ENCODE measurements at places on chromosomes 1 and 21. TPM values are rescaled to one million over a fixed set of nuclear protein-coding genes. Genes with fewer than 3 reads are reported as not detected.

The CLDN17 gene
- total RNA-seq: not detected

The ESPN gene
- 11.1 TPM for total RNA-seq

The CELSR2 gene
- total RNA-seq: 3.6 TPM

- DNase-seq: no peak
Measured at GRCh38 chr1:175073061-175073460, 5.4 kb downstream of the TNN start.

- DNase-seq: no peak
Measured at GRCh38 chr21:17682924-17683323, 70.2 kb upstream of the BTG3 start.

- DNase-seq: no peak
Measured at GRCh38 chr21:42650441-42651421, 2.7 kb upstream of the PDE9A start.

DNA sequence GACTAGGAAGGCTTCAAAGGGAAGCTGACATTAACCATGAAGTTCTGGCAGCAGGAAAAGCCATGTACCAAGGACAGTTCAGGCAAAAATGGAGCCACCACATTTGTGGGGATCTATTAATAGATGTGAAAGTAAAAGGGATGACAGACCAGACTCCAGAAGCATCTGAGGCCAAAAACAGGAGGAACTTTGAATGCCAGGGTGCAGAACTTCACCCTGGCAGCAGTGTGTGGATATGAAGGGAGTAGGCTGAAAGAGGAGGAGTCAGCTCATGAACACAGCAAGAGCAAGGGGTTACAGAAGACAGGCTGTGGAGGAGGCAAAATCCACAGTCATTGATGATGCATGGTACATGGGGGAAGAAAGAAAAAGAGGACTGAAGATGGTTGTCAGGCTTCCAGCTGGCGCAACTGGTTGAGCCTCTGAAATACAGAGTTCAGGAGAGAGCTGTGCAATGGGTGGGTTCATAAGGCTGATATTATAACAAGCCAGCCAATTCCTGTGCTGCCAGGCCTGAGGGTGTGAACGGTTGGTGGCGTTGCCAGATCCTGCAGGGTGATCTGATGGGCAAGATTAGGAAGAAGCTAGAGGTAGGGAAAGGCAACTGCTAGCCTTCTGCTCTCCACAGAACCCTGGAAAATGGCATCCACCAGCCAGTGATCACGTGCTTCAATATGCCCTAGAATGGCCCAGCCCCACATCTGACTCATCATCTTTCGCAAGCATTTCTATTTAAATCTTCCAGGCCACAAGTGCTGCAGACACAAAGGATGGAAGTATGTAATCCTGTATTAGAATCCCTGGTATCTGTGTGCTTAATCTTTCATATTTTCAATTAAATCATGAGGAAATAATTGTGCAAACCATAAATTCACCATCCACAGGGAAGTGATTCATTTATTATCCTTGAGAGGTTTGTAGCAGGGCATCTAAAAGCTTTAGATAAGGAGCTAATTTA, 81.9 kb downstream of the SLC25A24 start:
- peak; percentile 73 for DNase-seq

DNA sequence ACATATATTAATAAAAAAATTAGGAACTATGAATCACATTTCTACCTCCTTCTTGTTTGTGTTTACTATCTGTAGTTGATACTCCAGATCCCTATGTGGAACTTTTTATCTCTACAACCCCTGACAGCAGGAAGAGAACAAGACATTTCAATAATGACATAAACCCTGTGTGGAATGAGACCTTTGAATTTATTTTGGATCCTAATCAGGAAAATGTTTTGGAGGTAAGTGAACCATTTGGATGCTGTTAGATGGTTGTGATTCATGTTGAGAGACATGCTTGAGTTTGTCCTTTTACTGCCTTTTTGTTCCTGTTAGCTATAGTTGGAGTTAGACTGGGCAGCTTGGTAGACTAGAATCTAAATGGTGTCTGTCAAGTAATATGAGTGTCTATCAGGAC, 64.2 kb downstream of the PLA2G4A start:
- DNase-seq: no peak

- DNase-seq: no peak
Measured at GRCh38 chr1:162661336-162661735, 29.1 kb downstream of the DDR2 start.

DNA sequence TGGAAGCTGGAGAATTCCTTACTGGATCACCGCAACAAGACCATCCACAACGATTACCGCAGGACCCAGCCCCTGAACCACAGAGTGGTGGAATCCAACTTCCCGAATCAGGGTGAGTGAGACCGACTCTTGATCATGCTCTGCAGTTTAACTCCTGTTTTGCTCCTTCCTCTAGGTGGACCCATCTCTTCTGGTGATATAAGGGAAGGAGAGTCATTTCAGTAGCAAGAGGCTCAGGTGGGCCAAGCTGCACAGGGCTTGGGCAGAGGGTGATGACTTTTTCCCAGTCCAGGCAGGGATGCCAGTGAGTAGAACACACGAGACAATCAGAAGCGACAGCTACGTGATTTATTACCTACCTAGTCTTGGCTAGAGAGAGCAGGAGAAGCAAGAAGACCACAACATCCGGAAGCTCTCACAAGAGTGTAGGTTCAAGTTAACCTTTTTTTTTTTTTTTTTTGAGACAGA, 25.2 kb downstream of the CA6 start:
- no peak for DNase-seq

DNA sequence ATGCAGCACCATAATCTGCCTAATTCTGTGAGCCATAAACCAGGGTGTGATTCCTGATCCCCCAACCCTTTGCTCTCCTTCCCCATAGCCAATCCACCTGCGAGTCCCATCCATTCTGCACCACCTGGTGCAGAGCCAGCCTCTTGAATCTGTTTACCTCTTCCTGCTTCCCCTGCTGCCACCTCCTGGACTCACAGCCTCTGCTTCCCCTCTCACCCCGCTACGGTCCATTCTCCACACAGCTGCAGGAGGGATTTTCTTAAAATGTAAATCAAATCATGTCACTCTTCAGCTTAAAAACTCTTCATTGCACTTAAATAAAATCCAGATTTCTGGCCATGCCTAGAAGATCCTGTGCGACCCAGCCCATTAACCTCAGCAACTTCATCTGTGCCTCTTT, 186.7 kb downstream of the FOXD2 start:
- DNase-seq: peak; percentile 25

- DNase-seq: no peak
Measured at GRCh38 chr1:29583727-29584126, 347.4 kb downstream of the PTPRU start.

All from PC-3 (cell line).